Stimulated activated CD4-positive, alpha-beta T cell treated with anti-CD3 and anti-CD28 coated beads, Interleukin-4, amount 100 ng/mL, for 24 hours (primary cell): ENCODE measurements at places on chromosomes 5 and 9.

GRCh38 chr5:173556142-173557028 lies 60.1 kb downstream of the BOD1 start:
- no peak for DNase-seq

- DNase-seq, result no peak
These were observed 25.1 kb upstream of the SHB start for GRCh38 chr9:38094165-38094564.

DNA sequence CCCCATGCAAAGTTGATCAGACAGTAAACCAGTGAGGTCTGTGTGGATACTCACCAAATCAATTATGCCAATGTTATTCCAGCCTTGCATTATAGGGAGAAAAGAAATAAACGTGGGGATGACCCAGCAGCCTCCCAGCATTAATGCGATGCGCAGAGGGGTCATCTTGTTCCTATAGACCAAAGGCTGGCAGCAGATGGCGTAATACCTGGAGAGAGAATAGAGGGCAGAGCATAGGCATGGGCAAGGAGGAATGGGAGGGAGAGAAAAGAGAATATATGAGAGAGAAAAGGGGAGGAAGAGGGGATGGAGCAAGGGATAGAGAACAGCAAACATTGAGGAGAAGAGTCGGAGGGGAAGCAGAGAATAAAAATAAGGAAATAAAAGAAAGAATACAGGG lies 131.2 kb downstream of the HTR4 start:
- no peak for DNase-seq

- no peak for DNase-seq
These were observed 44.6 kb upstream of the ELL2 start for GRCh38 chr5:96006291-96006690.

DNA sequence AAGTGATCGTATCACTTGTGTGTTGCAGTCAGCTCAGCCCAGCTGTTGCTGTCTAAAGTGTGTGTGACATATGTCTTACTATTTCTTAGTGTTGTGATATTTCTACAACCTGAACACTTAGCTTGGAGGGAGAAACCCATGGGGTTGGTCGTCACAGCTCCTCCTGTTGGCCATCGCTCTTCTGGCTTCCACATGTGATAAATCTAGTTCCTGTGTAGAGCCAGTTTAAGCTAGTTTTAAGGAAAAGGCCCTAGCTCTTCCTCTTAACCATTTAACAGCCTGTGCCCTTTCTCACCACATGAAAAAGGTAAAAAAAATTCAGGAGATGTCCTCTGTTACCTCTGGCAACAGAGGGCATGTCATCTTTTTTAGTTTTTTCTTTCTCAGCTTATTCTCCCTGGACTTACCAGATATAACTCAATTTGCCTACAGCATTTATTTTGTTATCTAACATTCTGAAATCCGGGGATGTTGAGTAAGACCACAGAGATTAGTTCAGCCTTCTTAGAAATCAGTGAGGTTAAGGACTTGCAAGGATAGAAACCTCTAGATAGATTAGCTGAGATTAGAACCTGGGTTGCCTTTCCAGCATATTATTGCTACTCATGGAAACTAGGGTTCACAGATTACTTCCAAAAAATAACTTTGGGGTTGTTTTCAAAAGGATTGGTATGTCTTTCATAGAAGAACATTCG lies 100.4 kb downstream of the GAPVD1 start:
- DNase-seq, result no peak

DNA sequence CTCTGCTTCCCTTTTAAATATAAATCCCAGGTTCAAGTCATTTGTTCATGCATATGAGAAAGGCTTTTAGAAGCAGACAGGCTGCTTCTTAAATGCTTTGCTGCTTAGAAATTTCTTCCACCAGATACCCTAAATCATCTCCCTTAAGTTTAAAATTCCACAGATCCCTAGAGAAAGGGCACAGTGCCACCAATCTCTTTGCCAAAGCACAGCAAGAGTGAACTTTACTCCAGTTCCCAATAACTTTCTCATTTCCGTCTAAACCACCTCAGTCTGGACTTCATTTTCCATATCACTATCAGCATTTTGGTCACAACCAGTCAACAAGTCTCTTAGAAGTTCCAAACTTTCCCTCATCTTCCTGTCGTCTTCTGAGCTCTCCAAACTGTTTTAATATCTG lies 679.8 kb upstream of the FTMT start:
- no peak for DNase-seq

DNA sequence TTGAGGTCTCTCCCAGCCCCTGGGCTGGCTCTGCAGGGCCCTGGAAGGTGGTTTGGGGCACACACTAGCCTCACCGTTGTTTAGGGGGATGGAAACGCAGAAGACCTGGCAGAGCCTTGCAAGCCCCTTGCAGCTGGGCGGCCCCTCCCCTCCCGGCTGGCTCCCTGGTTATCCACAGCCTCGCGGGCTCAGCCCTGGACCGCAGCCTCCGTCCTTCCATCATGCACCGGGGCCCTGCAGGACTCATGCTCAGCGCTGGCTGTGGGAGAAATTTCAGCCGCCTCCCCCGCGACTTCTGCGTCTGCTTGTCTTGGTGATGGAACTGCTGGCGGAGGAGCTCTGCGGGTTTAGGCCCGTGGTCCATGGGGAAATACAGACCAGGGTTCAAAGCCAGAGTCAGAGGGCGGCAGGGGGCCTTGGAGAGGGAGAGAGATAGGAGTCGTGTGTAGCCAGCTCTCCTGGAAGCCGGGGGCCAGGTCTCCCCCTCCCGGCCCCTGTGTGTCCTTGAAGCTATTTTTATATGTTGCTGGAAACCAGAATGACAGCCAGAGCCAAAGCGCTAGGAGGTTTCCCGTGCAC lies 75.8 kb upstream of the IER5L start:
- no peak for DNase-seq

DNA sequence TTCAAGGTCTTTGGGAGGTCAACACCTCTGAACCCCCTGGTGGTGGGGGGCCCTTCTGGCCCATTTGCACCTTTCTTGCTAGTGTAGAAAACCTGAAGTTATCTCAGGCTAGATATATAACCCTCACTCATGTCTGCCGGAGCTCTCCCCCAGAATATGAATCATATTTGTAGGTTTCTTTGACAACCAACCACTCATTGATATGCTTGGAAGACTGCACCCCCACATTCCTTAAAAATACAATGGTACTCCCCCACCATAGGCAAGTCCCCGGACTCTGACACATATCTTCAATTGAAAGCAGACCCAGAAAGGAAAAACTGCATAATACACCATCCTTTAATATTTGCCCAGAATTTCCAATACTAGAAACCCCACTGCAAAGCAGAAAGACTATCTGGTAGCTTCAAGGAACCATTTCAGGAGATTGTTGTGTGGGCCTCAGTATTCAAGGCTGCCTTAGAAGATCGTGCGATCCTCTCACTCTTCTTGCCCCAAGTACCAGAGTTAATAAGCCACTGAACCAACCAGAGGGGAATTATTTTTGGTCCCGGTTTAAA lies 978 bp upstream of the UBE2B start:
- DNase-seq, result peak; percentile 31

- no peak for DNase-seq
These were observed 478.8 kb upstream of the TNC start for GRCh38 chr9:115596746-115597080.

DNA sequence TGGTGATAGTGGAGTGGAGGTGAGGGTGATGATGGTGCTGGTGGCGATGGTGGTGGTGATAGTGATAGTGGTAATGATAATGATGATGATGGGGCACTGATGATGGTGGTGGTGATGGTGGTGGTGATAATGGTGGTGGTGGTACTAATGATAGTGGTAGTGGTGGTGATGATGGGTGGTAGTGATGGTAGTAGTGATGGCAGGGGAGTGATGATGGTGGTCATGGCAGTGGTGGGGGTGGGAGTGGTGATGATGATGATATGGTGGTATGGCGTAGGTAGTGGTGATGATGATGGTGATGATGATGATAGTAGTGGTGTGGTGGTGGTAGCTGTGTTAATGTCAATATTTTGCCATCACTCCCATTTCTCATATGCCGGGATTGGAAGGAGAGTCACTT lies 44.5 kb upstream of the ORM1 start:
- DNase-seq, result no peak

DNA sequence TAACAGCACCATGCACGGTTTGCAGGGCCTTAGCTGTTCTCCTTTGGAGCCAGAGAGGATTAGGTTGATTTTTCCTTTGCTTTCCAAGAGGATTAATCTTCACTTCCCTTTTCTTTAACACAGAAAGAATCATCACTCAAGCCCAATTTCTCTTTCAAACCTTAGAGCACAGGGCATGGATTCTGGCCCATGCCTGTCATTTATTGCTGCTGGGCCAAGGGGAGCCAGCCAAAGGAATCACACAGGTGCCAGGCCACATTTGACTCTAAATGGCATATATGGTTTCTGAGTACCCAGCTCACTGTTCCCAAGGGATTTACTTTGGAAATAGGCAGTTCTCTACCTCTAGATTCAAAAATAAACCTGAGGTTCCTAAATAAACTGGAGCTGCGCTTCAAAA lies 58.3 kb downstream of the FBXL7 start:
- no peak for DNase-seq

GRCh38 chr9:76624391-76625048 lies 139.7 kb upstream of the PCA3 start:
- DNase-seq, result no peak

DNA sequence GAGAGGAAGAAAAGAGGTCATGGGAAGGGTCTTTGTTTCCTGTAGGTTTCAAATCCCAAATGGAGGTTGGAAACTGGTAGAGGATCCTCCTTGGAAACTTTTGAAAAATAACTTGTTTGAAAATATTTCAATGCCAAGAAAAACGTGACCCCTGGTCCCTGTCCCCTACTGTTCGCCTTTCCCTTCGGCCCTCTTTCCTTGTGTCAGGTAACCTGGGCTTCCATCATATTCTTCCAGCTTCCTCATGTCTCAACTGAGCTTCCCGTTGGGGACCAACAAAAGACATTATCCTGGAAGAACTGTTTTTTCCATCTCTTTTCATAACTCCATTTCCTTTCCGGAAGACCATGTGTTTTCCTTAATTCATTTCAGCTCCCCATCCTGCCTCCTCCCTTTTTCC lies 266.8 kb upstream of the ANKRD55 start:
- DNase-seq, result no peak

DNA sequence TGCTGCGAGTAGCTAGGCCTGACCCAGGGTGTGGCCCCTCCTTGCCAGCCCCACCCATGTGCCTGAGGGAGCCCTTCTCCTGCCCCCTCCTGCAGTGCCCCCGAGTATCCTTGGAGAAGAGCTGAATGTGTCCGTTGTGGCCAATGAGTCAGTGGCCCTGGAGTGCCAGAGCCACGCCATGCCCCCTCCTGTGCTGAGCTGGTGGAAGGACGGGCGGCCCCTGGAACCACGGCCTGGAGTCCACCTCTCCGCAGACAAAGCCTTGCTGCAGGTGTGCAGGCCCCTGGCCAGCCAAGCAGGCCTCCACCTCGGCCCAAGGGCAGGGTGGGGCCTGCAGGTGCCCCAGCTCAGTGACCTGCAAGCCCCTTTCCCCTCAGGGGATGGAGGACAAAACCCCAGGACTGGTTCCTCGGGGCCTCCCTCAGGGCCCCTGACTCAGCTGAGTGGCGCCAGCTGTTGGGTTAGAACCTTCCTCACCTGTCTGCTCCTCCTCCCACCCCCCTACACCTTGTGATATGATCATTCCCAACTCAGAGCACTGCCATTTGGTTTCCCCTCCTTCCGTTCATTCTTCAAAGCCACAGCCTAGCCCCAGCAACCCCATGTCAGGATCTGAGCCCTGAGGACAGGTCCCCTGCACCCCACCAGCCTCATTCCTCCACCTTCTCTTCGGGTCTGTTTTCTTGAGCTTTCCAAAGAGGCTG lies 80.0 kb upstream of the ASS1 start:
- DNase-seq, result no peak

- DNase-seq, result no peak
These were observed 144.6 kb upstream of the SLC30A5 start for GRCh38 chr5:68949256-68949655.

- no peak for DNase-seq
These were observed 43.6 kb downstream of the ENC1 start for GRCh38 chr5:74596927-74597326.

- DNase-seq, result no peak
These were observed 1.3 kb downstream of the TENT2 start for GRCh38 chr5:79613549-79613948.

DNA sequence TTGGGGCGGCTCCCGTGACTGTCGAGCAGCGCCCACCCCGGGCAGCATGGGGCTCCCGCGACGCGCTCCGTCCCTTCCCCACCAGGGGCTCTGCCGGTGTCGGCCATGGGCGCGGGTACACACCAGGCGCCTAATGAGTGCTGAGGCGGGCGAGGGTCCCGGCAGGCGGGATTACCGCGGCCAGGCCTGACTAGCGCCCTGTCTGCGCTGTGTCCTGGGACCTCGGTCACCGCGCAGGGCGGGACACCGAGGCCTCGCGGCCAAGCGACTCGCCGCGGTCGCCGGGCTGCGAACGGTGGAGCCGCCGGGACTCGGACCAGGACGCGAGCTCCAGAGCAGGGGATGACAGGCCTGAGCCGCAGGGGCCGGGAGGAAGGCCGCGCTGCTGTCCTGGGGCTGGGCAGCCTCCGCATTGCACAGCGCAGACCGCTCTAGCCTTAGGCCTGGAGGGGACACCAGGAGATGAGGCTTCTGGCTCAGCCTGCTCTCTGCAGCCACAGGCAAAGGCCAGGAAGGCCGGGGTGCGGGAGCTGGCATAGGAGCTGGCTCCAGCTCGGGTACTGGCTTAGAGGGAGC lies 14.1 kb downstream of the LCN10 start:
- no peak for DNase-seq

GRCh38 chr9:5448461-5449435 lies 1.6 kb upstream of the CD274 start:
- DNase-seq, result no peak
